ENCODE measurements at places on chromosomes 12 and 14.

DNA sequence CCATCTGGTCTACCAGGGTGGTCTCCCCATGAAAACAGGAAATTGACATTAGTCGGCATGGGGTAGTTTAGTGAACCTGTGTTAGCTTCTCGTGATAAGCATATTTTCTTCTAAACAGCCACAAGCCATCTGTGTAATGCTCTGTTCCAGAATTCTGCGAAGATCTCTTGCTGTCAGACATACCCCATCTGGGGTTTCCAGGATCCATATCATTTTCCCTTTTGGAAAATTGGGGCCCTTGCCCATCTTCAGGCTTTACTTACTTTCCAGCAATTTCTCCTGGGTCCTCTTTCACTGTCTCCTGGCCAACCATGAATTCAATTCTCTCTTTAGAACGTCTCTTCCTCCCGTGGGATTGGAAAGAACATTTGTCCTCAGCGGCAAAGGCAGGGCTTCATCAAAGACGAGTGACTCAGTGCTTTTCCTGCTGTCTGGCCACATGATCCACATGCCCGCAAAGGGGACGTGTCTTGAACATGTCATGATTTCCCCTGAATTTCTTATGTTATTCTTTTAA, 21.4 kb upstream of the NCOR2 start:
- no peak for DNase-seq

DNA sequence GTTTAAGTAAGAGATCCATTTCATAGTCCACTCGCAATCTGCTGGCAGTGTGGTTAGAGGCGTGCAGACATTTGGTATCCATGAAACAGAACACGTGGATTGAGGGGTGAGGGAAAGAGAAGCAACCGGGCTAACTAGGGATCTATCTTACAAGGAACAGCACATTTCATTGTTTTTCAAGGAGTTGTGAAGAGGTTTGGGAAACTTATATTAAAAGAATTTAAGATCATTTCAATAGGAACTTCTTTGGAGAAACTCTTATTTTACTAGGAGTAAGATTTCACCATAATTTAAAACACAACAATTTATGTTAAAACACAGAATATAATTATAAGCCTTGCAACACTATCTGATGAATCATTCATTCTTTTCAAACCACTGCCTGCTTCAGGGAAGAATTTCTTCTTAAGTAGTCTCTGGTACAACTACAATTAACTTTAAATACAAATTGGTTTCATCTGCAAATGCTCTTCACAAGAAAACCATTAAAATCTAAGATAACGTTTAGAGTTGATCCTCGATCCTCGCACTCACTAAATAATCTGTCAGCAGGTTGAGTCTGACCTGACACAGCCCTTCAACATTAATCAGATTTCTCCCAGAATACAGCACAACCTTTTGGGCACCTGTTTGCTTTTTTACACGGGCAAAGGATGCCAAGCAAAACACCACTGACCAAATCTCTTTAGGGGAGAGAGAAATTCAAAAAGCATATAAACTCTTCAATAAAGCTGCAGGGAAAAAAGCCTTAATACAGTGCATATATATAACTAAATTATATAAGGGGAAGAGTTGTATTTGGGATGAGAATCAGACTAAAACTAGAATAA, 27.3 kb downstream of the PPTC7 start:
- no peak for DNase-seq

GRCh38 chr14:52913271-52913670, 37.6 kb downstream of the FERMT2 start:
- no peak for DNase-seq

GRCh38 chr14:92560106-92560865, 46.7 kb downstream of the RIN3 start:
- DNase-seq = no peak

DNA sequence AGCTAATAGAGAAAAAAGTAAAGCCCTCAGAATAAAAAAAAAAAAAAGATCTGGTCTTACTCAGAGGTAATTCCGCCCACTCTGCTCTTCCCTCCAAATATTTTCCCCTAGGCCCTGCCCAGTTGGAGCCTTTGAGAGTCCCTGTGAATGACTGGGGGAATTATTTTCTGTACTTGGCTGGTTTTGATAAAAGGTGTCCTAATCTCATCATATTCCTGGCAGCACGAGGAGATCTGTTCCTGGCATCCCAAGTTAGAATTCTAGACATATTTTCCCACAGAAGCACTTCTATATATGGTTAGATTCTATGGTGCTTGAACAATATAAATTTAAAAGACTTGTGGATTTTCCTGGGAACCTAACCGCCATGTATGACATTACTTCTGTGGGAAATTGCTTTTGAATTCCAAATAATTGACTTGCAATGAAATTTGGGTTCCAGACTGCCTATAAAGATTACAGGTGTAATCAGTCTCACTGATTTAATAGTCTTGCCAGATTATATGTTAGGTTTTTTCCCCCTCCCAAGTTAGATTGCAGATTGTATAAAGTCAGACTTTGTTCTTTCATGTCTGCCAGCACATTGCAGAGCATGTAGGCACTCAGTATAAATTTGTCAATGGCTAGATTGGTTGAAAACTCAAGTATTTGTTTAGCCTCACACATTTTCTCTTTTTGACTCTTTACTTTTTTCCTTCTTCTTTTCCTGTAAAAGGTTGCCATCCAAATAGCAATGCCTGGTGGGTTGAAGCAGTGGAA, 12.3 kb downstream of the GPX2 start:
- no peak for DNase-seq

GRCh38 chr14:46053221-46053620, 598.4 kb downstream of the RPL10L start:
- DNase-seq = no peak

- DNase-seq = no peak
Measured at GRCh38 chr14:92336363-92336762, 13.4 kb downstream of the SLC24A4 start.

DNA sequence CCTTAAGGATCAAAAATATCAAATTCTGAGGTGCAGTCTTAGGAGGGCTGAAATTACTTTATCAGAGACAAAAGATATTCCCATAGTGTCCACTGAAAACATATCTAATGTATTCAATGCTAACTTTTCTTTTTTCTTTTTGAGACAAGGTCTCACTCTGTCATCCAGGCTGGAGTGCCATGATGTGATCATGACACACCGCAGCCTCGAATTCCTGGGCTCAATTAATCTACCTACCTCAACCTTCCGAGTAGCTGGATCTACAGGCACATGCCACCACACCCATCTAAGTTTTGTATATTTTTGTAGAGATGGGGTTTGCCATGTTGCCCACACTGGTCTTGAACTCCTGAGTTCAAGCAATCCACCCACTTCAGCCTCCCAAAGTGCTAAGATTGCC, 68.3 kb downstream of the ZC3H14 start:
- no peak for DNase-seq

DNA sequence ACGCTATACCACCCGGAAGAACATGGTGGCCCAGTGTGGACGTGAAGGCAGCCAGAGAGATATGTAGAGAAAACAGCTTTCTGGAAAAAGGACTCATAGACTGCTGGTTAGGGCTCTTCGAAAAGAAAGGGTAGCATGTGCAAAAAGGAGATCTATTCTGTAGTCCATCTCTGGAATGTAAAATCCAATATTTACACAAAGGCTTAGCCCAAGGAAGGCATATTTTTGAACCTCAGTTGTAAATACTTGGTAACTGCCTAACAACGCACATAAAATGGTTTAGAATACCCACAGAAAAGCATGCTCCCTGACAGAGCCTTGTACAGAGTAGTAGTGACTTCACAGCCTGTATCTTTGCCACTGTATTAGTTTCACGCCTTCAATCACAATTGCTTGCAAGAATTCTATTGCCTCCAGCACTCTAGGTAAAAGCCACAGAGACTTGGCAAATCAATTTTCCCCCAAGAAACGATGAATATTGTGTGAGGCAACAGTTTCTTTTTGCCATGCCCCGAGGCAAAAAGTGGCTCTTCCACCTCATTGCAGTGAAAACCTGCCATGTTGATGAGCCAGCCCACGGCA, 59.2 kb downstream of the TRIM9 start:
- DNase-seq = no peak

DNA sequence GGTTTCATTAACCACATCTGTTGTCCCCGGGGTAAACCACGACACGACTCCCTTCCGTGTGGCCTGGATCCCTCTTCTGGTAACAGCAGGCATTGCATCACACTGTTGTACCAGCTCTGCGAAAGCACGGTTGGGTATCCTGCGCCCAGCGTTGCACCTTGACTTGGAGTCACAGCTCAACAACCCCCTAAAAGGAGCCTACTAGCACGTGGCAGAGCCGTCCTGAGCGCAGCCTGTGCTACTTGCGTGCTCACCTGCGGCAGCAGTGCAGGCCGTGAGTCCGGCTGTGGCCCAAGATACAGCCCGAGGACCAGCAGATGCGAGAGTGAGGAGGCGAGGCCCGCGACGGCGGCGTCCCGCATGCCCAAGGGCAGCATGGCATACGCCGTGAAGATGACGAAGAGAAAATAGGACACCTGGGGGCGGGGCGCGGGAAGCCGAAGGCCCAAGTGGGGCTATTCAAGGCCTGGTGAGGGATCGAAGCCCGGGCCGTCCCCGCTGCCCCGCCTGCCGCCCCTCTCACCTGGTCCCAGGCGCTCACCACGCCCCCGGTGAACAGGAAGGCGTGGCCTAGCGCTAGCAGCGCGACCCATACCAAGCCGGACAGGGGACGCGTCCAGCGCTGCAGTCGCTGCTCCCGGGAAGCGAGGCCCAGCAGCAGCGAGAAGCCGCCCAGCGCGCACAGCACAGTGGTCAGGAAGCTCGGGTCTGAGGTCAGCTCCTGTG, 2.4 kb downstream of the ADCY4 start:
- DNase-seq = peak; percentile 63

- DNase-seq = no peak
Measured at GRCh38 chr12:103431387-103431786, 64.4 kb downstream of the C12orf42 start.

DNA sequence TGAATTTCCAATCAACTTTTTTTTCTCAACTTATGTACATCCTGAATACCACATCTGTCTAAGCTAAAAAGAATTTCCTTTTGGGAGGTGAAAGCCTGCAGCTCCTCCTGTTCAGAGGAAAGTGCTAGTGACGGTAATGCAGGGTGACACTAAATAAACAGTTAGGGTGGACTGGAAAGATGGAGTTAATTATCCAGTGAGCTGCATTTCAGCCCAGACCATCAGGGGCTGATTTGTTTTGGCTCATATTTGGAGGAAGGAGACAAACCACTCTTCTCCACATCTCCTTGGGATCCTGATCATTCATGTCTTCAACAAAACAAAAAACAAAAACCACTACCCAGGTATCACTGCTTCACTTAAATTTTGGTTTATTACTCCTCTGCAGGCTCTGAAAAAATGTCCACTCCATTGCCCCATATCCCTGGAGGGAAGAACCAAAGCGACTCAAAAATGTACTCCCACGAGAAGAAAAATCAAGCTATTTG, 5.1 kb upstream of the SIX1 start:
- no peak for DNase-seq

- DNase-seq = no peak
Measured at GRCh38 chr12:124677552-124678356, 110.3 kb upstream of the NCOR2 start.

DNA sequence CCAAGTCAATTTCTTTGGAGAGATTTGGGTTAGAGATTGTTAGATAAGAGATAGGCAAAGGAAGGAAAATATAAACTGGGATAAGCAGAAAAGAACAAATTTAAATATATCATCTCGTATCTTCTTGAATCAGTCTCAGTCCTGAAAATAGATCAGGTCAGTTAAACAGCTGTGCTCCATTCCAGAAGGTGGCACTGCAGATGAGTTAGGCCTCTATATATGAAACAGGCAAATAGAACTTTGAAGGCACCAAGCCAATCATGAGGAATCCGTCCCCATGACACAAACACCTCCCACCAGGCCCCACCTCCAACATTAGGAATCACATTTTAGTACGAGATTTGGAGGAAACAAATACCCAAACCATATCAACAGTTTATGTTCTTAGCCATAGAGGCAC, 605.5 kb upstream of the USP15 start:
- DNase-seq = no peak

GRCh38 chr12:92605621-92606170, 97.1 kb upstream of the PLEKHG7 start:
- DNase-seq = no peak

- no peak for DNase-seq
Measured at GRCh38 chr12:52501490-52501889, 8.4 kb upstream of the KRT6A start.

DNA sequence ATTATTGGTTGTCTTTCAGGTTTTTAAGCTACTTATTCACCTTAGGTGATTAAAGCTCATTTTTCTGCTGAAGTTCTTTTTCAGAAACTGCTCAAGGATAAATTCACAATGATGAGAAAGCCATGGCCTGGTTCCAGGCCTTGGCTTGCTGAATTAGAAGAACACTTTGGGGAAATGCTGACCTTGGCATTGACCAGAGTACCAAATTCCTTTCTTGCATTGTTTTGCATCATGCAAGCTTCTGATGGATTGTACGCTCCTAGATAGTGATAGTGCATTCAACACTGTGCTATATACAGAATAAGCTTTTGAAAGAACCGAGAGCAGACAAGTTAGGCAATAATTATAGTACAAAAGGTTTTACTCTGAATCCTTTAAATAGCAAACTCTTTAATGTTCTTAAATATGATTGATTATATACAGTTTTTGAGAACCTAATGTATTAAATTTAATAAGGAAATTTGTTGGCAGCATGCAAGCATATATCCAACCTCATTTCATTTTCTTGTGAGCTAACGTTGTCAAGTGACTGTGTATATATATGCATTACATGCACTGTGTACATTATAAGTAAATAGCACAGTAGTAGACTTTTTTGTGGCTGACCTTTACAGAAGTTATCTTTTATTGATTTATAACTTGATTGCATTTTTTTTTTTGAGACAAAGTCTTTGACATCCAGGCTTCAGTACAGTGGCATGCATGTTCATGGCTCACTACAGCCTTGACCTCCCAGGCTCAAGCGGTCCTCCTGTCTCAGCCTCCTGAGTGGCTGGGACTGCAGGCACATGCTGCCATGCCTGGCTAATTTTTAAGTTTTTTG, 99.2 kb downstream of the DIP2B start:
- DNase-seq = no peak

- no peak for DNase-seq
Measured at GRCh38 chr14:104393898-104394381, 185.6 kb upstream of the C14orf180 start.

GRCh38 chr12:109932878-109933503, 32.9 kb downstream of the TCHP start:
- no peak for DNase-seq

GRCh38 chr12:95988506-95989275, 7.5 kb downstream of the HAL start:
- no peak for DNase-seq

GRCh38 chr14:21098076-21098891, at the start of gene ZNF219:
ZNF219 (minus strand) TSS chr14:21098655; CDS start chr14:21093591, 5,064 bp downstream.
- no peak for DNase-seq

DNA sequence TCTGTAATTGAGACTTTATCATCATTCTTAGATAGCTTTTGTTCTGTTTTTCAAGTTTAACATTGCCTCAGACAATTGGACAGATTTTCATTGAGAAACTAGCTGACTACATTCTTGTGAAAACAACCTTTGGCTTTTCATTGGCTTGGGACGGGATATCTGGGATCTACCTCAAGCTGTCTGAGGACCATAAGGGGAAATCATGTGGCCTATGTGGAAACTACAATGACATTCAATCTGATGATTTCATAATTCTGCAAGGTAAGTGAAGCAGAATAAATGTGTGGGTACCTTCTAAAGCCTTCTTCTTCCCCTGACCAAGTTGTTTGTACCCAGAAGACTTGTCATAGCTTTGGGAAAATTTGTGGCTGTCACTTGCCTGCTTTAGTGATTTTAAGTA, 133.5 kb downstream of the OTOGL start:
- no peak for DNase-seq

Data from stimulated activated CD8-positive, alpha-beta memory T cell treated with anti-CD3 and anti-CD28 coated beads, Interleukin-7, amount 100 ng/mL, for 24 hours (primary cell).